ENCODE measurements at places on chromosomes 13 and 19. TPM values are rescaled to one million over a fixed set of nuclear protein-coding genes. Genes with fewer than 3 reads are reported as not detected.

The ELSPBP1 gene
- not detected for total RNA-seq

The GPR180 gene
- 8.7 TPM for total RNA-seq

The NECTIN2 gene
- total RNA-seq, result 230 TPM

The ALOX5AP gene
- not detected for total RNA-seq

The CCDC169 gene
- 57.1 TPM for total RNA-seq

The CBLC gene
- 27.1 TPM for total RNA-seq

DNA sequence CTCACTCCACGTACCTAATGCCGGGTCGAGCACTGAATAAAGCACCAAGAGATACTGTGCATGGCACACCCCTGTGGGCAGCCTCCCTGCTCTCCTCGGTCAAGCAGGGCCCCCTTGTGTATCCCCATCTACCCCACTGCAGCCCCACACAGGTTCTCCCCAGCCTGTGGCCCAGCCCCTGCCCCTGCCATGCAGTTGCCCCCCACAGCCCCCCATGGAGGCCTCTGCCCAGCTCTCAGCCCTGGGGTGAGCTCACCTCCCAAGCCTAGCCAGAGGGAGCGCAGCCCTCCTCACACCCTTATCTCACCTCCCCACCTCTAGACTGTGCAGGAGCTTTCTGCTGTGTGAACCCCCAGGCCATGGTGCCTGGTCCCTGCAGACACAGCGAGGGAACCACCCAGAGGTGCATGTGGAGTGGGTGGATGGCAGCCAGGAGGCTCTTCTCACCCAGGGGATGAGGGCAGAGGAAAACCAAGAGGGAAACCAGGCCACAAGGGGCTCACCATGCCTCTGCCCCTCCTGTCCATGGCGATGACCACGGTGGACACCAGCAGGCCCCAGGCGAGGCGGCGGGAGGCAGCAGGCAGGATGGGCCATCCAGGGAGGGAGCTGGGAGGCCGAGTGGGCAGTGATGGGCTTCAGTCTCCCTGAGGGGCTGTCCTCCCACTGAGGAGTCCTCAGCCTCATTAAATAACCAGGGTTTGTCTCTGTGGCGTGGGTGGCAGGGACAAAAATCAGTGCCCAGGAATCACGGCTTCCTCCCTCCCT lies 83.2 kb downstream of the ANKRD10 start:
- DNase-seq, result no peak

DNA sequence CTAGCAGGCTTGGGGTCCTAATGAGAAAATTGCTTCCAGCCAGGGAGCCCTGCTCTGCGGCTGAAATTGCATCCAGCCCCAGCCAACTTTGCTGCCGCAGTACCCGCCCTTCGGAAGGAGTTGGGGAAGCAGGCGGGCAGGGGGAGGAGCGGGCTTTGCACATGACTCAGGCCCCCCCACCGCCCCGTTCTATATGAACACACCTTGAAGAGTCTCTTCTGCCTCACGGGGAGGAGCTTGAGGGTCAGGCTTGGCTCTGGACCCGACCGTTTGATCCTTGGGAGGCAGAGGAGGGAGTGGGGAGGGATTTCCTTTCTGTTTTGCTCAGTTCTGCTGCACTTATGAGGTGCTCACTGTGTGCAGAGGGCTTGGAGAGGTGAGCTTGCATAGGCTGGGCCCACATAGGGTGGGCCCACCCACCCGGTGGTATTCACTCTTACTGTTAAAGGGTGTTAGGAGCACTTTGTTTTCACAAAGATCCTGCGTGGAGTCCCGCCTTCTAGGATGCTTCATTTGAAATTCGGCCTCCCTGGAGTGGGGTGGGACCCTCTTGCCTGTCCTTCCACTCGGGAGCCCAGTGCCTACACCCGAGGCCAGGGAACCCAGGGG lies 46.5 kb downstream of the LYL1 start:
- peak; percentile 73 for DNase-seq
